ENCODE measurements at places on chromosomes 3 and 15. TPM values are rescaled to one million over a fixed set of nuclear protein-coding genes. Genes with fewer than 3 reads are reported as not detected.
A peak's percentile ranks its signal among the peaks of the same experiment; 100 is the strongest.

GREM1 gene
- total RNA-seq, result 0.42 TPM

SAMD7 gene
- not detected for total RNA-seq

LRRC15 gene
- not detected for total RNA-seq

DGKG gene
- total RNA-seq, result 1.2 TPM

CLRN1 gene
- total RNA-seq, result not detected

B2M gene
- total RNA-seq, result 3,850 TPM

UQCC5 gene
- total RNA-seq, result 25.7 TPM

LCMT2 gene
- total RNA-seq, result 14.6 TPM

GCNT3 gene
- total RNA-seq, result not detected

CDC25A gene
- 52.5 TPM for total RNA-seq

UBA7 gene
- total RNA-seq, result 27.7 TPM

C2CD4B gene
- total RNA-seq, result 0.55 TPM

CHL1 gene
- total RNA-seq, result not detected

DNA sequence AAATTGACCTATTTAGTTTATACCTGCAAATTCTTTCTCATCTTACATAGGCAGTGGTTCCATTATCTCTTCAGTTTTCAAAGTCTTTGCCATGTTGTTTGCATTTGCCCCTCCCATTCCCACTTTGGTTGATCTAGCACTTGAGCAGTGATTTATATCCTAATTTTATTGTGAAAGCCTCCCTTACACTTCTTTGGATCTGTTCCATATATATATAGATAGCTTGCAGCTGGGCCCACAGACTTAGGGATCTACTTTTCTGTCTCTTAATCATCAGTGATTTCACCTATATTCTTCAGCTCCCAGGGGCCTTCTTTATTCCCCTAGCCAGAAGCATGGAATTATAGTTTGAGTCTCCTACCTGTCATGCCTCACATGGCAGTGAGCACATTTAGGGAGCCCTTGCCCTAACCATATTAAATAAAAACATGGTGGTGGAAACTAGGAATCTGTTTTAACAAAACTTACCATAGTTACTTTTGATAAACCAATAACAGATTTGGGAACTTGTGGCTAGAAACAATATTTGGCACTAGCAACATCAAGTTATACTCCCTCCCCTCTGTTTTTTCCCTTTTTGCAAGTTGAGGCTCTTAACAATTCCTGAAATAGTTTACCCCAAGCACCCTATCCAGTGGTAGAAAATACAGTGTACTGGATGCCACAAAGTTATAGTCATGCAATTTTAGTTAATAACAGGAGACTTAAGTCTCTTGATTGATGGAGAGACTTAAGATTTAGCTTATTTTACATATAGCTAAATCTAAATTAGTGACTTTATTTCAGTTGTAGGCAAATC is 41.7 kb downstream of the ARIH1 start:
- no peak for DNase-seq

- no peak for DNase-seq
Observed at GRCh38 chr3:158463556-158463955, 107.4 kb upstream of the MLF1 start.

- no peak for DNase-seq
Observed at GRCh38 chr3:195462308-195462610, 19.4 kb upstream of the ACAP2 start.

DNA sequence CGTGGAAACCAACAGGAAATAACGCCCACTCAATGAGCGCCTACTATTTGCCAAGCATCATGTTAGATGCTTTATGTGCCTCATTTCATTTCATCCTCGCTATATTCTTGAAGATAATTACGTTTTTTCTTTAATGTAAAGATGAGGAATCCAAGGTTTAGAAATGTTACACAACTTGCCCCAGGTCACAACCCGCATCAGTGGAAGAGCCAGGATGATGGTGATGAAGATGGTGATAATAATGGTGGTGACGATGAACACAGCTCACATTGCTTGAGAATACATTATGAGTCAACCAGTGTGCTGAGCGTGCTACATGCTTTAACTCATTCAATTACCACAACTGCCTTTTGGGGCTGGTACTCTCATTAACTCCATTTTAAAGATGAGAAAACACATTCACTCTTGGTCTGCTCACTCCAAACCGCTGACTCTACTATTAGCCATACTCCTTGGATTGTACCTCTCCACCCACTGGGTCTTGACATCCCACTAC is 21.5 kb upstream of the MYO1E start:
- DNase-seq, result no peak

GRCh38 chr3:14744556-14744955 is 69.6 kb downstream of the C3orf20 start:
- no peak for DNase-seq

GRCh38 chr3:97417-98258 is 98.9 kb upstream of the CHL1 start:
- DNase-seq, result no peak

DNA sequence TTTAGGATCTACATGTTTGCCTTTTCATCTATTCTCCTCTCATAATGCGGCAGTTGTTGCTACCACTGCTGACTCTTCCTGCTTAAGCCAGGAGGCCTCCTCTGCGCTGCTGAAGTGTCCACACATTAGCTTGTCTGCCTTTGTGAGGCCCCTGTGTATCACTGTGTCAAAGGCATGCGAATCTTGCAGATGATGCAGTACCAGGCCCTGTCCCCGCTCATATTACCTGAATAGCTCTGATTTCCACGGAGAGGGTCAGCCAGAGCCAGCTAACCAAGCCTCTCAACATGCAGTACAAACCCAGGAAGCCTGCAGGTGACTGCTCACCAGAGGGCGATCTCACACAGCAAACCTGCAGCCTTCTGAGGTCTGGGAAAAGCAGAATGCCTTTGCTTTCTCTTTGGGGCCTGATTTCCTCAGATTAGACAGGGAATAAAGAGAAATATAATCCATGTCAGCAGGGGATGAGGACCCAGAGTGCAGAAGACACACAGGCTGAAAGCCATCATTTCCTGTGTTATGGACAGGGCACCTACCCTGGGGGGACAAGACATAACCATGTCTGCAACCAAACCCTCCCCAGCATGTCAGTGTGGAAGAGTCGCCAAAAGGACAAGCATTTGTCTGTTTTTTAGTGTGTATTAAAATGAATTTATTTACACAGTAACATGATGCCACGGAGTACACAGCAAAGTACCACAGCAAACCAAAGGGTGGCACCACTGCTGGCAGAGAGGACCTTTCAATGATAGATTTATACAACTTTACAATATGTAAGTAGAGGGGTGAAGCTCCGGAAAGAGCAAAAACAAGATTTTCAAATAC is 36.8 kb upstream of the TSPAN3 start:
- DNase-seq, result peak; percentile 21

DNA sequence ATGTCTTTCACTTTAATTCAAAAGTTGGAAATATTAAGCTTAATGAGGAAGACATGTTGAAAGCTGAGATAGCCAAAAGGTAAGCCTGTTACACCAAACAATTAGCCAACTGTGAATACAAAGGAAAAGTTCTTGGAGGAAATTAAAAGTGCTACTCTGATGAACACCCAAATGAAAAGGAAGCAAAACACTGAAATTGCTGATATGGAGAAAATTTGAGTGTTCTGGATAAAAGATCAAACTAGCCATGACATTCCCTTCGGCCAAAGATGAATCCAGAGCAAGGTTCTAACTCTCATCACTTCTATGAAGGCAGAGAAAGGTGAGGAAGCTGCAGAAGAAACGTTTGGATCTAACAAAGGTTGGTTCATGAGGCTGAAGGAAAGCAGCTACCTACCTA is 280.8 kb upstream of the BCHE start:
- no peak for DNase-seq

GRCh38 chr3:58497097-58497496 is 5.2 kb downstream of the KCTD6 start:
- no peak for DNase-seq

DNA sequence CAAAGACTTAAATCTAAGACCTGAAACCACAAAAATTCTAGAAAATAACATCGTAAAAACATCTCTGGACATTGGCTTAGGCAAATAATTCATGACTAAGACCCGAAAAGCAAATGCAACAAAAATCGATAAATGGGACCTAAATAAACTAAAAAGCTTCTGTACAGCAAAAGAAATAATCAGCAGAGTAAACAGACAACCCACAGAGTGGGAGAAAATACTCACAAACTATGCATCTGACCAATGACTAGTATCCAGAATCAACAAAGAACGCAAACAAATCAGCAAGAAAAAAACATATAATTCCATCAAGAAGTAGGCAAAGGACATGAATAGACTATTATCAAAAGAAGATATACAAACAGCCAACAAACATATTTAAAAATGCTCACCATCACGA is 749.4 kb downstream of the PLOD2 start:
- no peak for DNase-seq

DNA sequence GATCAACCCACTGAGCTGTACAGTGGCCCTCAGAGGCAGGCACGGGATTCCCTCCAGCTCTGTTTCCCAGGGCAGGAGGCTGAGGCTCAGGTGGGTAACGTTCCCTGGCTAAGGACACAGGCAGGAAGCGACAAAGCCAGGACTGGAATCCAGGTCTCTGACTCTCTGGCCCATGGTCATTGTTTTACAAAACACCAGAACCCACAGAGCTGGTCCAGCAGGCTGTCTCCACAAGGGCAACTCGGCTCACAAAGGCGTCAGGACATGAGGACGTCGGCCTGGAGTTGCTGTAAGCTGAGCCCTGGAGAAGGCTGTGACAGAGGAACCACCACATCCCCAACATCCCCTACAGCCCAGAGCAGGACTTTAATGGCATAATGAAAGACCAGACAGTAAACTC is 30.7 kb downstream of the NUP210 start:
- no peak for DNase-seq

DNA sequence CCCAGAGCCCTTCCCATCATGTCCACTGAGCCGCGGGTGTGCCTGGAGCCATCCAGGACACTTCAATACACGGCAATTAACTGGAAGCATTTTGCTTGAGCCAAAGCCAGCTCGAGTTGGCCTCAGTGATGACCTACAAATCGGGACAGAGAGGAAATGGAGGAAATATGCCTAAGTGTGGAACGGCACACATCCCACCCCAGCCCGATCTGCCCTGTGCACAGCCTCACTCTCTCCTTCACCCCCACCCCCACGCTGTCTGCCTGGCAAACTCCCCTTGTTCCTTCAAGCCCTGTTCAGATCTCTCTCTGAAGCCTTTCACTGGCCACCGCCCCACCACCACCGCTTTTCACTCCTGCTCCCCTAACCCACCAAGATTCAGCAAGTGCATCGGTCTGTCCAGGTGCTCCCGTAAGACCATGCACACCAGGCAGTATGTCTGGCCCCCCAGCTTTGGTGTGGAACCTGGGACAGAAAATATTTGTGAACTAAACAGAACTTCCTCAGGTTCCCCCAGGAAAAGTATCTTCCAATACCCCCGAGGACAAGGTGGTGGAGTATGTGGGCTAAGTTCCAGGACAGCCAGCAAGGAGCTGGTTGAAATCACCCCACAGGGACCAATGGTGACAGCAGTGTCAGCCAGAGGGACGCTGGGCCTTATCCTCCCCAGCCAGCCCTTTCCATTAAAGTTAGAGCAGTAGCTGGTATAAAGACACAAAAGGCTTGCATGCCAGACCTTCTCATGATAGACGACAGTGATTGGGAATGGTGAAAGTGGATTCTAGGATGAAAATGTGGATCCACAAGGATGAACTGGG is 83.7 kb downstream of the VGLL4 start:
- DNase-seq, result no peak

DNA sequence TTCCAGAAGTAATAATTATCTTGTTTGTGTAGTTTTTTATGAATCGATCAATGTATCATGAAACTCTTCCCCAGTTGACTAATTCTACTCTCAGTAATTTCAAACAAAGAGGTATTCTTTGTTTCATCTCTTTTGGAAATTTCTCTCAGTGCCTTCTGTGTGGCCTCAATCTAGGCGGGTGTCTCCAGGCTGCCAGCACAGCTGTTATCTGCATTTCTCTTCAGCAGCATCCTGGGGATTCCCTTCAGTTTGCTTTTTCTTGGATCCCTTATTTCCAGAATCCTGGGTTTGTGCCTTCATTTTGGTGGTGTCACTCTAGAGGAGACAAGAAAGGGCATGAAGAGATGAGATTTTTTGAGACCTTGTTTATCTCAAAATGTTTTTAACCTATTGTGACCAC is 22.7 kb downstream of the NIPA2 start:
- DNase-seq, result no peak

GRCh38 chr3:48546203-48546829 is 10.3 kb downstream of the PFKFB4 start:
- DNase-seq, result no peak

GRCh38 chr3:126448136-126448892 is 27.4 kb downstream of the ZXDC start:
- no peak for DNase-seq

- no peak for DNase-seq
Observed at GRCh38 chr15:90645873-90646575, 71.1 kb upstream of the BLM start.

GRCh38 chr3:180974286-180974685 is 15.2 kb downstream of the DNAJC19 start:
- no peak for DNase-seq

GRCh38 chr3:140391061-140391460 is 286.8 kb upstream of the TRIM42 start:
- no peak for DNase-seq

GRCh38 chr3:30440880-30441279 is 165.5 kb upstream of the TGFBR2 start:
- no peak for DNase-seq

GRCh38 chr3:182292591-182292990 is 500.7 kb upstream of the ATP11B start:
- no peak for DNase-seq

GRCh38 chr3:191331388-191331787 is 1.1 kb upstream of the UTS2B start:
- no peak for DNase-seq

DNA sequence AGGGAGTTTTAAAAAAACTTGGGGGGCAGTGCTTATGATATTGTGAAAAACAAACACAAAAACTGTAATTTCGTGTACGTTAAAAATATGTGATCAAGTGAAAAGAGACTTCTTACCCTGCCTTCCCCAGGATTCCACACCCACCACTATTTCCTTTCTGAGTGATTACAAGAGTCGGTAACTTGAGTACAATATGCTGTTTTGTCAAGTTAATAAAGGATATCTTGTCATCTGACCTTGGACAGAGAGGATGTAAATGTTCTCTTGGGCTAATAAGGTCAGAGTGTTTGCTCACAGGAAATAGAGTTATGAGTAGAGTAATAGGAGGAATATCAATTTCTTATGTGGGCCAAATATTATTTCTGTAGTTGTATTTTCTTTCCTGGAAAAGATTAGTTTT is 68.1 kb downstream of the NOX5 start:
- no peak for DNase-seq

- DNase-seq, result no peak
Observed at GRCh38 chr3:50297896-50298725, 1.1 kb downstream of the HYAL3 start.

- DNase-seq, result no peak
Observed at GRCh38 chr3:157631478-157631877, 128.3 kb upstream of the VEPH1 start.

DNA sequence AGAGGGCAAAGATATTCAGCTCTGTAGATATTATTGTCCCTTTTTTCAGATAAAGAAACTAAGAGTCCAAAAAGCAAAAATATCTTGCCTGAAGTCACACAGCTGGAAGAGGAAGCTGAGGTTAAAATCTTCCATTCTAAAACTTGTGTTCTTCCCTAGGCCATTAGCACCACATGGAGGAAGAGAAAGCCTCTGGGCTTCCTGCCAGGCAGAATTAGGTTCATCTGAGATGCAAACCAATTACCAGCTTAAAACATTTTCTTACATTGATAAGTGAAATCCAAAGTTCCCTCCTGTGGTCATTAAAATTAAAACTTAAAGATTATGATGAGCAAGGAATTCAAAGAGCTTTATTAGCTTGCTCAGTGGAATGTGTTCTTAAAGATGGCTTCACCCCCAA is 235.3 kb upstream of the SETMAR start:
- DNase-seq, result no peak

GRCh38 chr15:89975482-89976245 is 25.5 kb upstream of the ZNF710 start:
- no peak for DNase-seq

Measured in activated T-cell treated with anti-CD3 and anti-CD28 coated beads, Interleukin-2, amount 50 U/mL, for 4 hours (primary cell).